Pancreas (tissue), 10 donors: ENCODE measurements at places on chromosomes 11 and 22.
A peak's percentile ranks its signal among the peaks of the same experiment; 100 is the strongest.

- no peak for DNase-seq
These were observed 22.4 kb downstream of the TANGO2 start for GRCh38 chr22:20043057-20043996.

GRCh38 chr11:64553554-64554201, 37.3 kb upstream of the SLC22A12 start:
- DNase-seq = peak; percentile 47

- DNase-seq = no peak
These were observed 125.0 kb downstream of the UVRAG start for GRCh38 chr11:75939992-75940391.

DNA sequence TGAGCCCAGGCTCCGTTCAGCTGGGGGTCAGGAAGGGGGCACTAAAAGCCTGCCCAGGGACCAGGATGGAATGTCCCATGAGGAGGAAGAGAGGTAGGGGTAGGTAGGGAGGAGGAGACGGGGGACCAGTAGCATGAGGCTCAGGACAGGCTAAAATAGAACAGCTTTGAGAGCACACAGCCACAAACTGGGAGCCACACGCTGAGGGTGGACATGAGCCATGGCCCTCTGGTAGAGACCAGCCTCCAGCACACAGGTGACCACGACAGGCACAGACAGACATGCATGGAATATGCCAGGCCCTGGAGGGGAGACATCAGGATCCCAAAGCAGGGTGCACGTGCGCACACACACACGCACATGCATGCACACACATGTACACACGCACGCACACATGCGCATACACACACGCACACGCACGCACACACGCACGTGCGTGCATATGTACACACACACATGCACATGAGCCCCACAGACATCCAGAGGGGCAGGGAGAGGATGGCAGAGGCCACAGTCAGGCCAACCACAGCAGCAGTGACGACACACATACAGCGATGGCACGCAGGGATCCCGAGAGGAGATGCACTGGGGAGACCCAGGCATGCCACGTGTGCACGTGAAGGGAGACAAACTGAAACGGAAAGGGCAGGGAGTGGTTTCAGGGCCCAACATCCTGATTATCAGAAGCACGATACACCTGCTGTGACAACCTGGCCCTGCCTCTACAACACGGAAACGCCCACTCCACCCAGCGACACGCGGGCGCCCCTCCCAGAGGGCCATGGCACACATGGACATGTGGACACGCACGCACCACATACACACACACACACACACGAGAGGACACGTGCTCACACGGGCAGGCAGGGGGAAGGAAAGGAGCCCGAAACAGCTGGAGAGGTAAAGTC, 25.7 kb downstream of the LRRC10B start:
- DNase-seq = no peak

GRCh38 chr11:61543606-61544306, 35.2 kb downstream of the LRRC10B start:
- no peak for DNase-seq

DNA sequence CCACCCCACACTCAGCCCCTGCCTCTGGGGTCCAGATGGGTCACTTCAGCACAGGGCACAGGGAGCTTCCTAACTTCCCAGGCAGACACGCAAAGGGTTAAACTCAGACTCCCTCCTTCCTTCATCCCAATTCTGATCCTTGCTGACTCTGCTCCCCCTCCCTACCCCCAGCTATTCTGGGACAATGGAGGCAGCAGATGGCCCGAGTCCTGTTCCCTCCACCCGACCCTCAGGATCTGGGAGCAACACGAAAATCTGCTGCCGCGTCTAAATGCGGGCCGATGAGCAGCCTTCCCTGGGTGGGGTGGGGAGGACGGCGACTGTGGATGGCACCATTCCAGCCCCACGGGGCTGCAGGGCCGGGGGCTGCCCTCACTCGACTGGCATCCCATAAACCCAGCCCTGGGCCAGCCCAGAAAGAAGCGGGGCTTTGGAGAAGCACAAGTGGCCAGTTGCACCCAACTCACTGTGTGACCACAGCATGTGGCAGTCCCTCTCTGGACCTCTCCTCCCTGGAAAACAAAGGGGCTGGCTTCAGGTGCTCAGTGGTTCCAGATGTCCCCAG, 18.7 kb downstream of the MFNG start:
- DNase-seq = peak; percentile 52

GRCh38 chr11:76206327-76207081, at the start of gene WNT11:
Gene WNT11, minus strand, starts transcription at chr11:76206502. Its CDS starts 95 bp downstream, at chr11:76206407.
- DNase-seq = peak; percentile 64

GRCh38 chr11:127521413-127521812, 520.8 kb upstream of the KIRREL3 start:
- no peak for DNase-seq

DNA sequence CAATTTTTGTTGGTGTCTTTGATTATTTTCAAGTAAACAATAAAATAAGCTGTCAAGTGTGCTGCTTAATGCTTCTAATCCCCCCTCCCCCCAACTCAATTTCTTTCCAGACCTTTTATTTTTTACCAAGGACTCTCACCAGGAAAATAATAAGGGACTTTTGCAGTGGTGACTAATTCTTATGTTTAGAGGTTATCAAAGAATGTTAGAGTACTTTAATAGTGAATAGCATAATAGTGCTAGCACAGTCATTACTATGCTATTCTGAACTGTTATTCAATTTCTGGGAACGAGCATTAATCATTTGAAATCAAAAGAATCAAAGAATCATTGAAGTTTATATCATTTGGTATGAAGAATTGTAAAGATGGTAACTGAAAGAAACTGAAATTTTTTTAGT, 251.4 kb downstream of the DDX10 start:
- no peak for DNase-seq

DNA sequence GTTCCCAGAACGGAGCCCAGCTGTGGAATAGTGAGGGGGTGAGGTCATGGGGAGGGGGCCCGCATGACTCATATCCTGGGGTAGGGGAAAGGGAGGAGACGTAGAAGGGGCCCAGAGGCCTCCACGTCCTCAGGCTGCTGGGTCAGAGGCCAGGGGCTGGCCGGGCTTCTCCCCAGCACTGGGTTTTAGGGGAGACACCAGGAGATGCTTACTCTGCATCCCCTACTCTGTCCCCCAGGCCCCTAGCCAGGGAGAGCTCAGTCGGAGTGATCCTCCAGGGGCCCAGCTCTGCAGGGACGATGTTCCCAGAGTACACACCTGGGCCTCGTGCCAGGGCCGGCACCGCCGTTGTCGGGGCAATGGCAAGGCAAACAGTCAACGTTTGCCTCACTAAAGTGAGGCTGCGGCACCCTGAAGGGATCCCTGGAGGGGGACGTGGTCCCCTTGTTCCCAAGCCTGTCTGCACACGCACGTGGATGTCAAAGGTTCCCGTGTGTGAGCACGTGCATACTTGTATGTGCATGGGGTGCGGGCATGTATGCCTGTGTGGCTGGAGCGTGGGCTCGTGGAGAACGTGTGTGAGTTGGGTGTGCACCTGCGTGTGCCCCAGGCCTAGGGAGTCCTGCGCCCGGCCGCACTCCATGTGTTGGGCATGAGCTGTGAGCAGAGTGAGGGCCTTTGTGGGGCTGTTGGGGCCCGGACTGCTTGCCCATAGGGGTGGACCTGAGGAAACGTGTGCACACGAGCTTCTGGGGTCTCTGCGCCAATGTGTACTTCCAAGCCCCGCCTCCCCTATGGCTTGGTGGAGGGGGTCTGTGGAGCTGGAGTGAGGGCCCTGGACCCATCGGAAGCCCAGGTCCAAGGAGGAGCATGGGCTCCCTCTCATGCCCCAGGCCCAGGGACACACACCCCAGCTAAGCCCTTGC, 14.2 kb downstream of the PRR33 start:
- DNase-seq = peak; percentile 73

- no peak for DNase-seq
These were observed 44.7 kb upstream of the WEE1 start for GRCh38 chr11:9528573-9529333.

DNA sequence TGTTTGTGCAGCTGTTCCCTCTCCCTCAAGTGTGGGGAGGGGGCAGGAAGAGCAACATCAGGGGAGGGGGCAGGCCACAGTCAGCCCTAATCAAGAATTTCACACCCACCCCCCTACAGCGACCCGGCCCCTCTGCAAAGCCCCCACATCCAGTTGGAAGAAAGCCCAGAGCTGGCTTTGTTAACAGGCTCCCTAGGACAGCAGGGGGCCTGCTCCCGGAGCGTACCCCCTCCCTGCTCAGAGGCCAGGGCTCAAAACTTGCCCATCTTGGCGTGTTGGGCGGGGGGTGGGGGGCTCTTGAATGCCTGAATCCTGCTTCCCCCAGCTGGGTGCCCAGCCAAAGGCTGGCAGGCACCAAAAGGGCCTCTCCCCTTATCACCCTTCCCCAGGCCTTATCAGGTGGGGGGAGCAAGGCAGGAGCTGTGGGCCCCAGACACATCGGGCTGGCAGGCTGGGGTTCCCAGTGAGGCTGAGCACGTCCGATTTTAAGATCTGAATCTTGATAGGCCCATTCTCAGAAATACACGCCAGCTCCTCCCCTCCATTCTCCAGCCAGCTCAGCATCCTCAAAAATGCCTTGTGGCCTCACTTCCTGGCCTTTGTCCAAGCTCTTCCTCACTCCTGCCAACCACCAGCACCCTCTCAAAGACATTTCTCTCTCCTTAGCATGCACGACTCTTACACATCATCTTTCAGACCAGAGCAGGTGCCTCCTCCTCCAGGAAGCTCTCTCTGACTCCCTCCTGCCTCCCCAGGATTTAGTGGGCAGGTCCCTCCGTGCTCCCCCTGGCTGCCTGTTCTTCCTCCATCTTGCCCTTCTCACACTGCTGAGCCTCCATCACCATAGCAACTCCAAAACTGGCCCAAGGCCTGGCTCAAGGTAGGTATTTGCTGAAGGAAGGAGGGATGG, 384.8 kb downstream of the MN1 start:
- DNase-seq = no peak

- DNase-seq = no peak
These were observed 58.6 kb upstream of the CCT8L2 start for GRCh38 chr22:16651217-16651616.
